ENCODE measurements at places on chromosomes 3 and 15. TPM values are rescaled to one million over a fixed set of nuclear protein-coding genes. Genes with fewer than 3 reads are reported as not detected.

The WDR73 gene
- 18.2 TPM for polyA plus RNA-seq

The TEX9 gene
- 4.7 TPM for polyA plus RNA-seq

The REC114 gene
- not detected for polyA plus RNA-seq

The WNT7A gene
- polyA plus RNA-seq = 2.0 TPM

The SMAD6 gene
- polyA plus RNA-seq = 24.2 TPM

The SPATA12 gene
- polyA plus RNA-seq = 0.08 TPM

The RBP2 gene
- polyA plus RNA-seq = 0.33 TPM

The SLC7A14 gene
- polyA plus RNA-seq = not detected

The BBX gene
- polyA plus RNA-seq = 10.0 TPM

The CSNK1G1 gene
- 5.4 TPM for polyA plus RNA-seq

The BSN gene
- polyA plus RNA-seq = 0.26 TPM

The CFAP20DC gene
- 0.47 TPM for polyA plus RNA-seq
